ENCODE measurements at places on chromosomes 3 and 15. TPM values are rescaled to one million over a fixed set of nuclear protein-coding genes. Genes with fewer than 3 reads are reported as not detected.

The CP gene
- total RNA-seq, result 2.4 TPM

The CEMIP gene
- total RNA-seq, result 73.9 TPM

The LRRIQ4 gene
- total RNA-seq, result not detected

The CFAP92 gene
- not detected for total RNA-seq

The CD80 gene
- total RNA-seq, result not detected

The P2RY1 gene
- total RNA-seq, result 2.6 TPM

The ATP13A5 gene
- not detected for total RNA-seq

The AQP9 gene
- total RNA-seq, result not detected

The LMOD3 gene
- total RNA-seq, result not detected

The FBXW12 gene
- total RNA-seq, result not detected

The MED12L gene
- total RNA-seq, result 0.05 TPM

The SYNPR gene
- not detected for total RNA-seq

The RPL35A gene
- total RNA-seq, result 594 TPM

Measured in cardiac ventricle fibroblast (primary cell).